NCI-H2029 (cell line): ENCODE measurements at places on chromosomes 12 and 14.

DNA sequence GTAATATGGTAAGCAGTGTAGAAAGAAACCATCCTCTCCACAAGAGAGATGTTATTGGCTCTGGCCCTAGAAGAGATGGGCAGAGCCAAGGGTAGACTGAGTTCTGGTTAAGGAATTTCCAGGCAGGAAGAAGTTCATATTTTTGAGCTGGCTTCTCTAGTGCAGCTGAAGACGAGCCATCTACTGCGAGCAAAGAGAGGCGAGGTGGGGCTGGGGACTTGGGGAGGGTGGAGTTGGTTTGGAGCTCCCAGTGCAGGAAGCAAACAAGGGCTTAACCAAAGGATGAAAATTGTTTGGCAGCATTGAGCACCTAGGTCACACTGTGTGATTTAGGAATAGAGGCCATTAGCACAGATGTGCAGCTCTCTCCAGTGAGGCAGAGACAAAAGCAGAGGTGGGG is 239.6 kb downstream of the ZFP36L1 start:
- no peak for DNase-seq

DNA sequence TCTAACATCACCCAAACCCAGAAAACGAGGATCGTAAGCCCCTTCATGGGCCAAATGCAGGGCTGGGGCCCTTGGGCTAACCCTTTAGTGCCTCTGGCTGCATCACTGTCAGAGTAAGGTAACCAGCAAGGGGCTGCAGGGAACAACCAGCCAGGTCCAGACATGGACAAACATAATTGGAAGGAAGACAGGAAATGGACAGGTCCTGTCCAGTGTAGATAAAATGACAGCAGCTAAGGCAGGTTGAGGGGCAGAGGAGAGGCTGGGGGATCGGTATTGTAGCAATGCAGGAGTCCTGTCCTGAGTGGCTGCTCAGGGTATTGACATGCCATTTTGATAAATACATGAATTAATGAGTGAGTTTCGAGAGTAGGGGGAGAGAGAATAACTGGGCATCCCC is 29.8 kb downstream of the BICD1 start:
- DNase-seq = no peak

DNA sequence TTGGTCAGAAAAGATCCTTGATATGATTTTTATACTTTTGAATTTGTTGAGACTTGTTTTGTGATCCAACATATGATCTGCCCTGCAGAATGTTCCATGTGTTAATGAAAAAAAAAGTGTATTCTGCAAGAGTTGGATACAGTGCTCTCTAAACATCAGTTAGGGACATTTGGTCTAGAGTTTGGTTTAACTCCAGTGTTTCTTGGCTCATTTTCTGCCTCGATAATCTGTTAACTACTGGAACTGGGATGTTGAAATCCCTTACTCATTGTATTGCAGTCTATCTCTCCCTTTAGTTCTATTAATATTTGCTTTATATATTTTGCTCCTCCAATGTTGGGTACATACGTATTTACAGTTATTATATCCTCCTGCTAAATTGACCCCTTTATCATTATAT is 18.3 kb upstream of the TXNRD1 start:
- DNase-seq = no peak

- DNase-seq = no peak
These were observed 1003.6 kb downstream of the FSCB start for GRCh38 chr14:43503508-43503907.

- DNase-seq = peak; percentile 54
These were observed 111.9 kb downstream of the LRFN5 start for GRCh38 chr14:41718477-41719166.

DNA sequence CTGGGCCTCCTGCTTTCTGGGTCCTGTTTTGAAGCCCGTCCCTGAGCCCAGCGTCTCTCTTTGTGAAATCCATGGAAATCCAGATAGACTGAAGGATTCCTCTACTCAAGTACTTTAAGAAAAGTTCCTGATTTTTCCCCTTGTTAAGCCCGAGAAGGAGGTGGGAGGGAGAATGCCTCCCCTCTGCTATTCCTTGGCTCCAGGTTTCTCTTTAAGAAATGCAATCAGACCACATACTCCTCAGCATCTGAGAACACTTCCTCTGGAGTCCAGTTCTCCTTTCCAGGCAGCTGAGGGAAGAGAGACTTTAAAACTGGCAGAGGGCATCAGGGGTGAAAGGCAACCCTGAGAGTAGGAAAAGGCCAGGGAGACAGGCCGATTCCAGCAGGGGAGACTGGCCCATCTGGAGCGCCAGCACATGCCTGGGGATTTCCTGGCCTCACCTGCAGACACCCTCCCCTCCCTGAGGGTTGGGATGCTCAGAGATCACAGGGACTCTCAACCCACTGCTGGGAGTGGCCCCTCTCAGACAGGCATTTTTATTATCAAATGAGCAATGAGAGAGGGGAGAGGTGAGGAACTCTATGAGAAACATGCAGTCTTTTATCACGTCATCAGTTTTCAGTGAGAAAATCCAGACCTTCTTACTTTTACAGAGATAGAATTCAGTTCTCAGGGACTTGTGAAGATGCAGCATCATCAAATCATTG is 2.0 kb upstream of the EMP1 start:
- no peak for DNase-seq

DNA sequence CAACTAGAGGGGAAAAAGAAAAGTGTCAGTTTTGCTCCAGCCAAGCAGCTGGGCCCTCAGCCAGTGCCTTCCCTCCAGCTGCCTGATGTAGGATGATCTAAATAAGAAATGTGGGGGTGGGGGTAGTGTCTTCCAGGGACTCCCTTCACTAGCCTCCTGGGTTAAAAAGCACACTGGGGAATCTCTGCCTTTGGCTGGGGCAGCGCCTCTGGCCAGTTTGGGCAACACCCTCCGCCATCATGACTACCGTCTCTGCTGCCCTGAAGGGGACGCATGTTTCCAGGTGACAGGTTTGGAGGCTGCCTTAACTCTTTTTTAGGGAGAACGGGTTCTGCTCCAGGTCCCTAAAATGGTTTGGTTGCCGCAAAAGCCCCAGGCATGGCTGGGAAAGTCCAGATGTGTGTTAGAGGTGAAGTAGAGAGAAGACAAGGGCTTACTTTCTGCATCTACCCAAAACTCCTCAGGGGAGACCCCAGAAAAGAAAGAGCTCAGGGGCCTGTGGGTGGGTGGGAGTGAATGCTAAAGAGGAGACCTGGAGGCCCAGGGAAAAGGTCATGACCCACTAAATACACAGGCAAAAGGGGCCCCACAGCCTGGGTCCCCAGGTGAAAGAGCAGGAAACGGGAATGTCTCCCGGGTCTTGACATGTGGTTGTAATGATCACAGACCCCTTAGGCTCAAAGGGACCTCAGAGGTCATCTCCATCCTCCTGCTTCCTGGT is 132.8 kb upstream of the CCND2 start:
- no peak for DNase-seq

DNA sequence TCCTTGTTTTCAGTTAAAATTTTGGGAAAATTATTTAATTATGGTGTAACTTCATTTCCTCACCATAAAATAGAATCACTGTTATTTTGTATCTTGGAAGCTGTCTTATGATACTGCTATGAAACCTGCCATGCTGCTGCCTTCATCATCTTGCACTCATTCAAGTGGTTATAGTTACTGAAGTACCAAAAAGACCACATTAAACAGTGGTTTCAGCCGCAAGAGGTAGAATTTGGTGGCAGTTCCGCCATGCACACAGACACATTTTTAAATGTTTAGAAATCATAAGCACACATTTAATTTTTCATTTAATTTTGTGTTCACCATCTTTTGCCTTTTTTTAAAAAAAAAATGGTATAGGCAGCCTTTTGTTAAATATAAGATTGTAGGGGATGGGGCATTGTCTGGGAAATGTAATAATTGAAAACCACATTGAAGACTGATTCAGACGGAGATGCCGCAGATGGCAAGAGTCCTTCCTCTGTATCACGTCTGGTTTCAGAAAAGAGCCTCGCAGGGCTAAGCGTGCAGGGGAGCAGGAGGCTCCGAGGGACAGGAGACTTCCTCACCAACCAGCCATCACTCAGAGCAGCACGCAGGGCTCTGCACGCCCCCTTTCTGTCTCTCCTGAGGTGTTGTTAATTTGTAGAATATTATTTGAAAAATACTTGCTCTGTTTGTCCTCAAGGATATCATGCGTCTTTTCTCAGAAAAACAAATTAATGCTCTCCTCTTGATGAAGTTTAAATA is 115.2 kb upstream of the PELI2 start:
- no peak for DNase-seq

DNA sequence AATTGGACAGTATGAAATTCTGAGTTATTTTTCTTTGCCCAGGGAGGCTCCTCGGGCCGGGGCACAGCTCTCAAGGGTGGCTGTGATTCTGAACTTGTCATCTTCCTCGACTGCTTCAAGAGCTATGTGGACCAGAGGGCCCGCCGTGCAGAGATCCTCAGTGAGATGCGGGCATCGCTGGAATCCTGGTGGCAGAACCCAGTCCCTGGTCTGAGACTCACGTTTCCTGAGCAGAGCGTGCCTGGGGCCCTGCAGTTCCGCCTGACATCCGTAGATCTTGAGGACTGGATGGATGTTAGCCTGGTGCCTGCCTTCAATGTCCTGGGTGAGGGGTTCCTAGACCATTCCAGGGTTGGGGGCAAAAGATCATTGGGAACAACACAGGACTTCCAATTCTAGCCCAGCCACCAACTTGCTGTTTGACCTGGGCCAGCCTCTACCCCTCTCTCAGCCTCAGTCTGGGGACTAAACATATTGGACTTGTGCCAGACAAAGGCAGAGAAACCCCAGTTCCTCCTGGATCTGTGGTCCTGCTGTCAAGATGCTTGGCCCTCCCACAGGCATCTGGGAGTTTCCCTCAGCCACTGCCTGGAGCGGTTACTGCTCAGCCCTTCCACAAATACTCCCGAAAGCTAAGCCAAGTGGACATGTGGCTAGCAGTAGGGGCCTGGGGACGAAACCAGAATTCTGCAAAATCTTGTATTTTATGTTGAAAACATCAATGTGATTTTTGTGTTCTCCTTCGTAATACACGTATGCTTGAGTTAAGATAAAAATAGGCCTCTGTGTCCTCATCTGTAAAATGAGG is 3.5 kb downstream of the OAS3 start:
- no peak for DNase-seq

GRCh38 chr14:46384611-46385010 is 267.0 kb downstream of the RPL10L start:
- DNase-seq = no peak

- peak; percentile 7 for DNase-seq
These were observed 120.9 kb downstream of the TMEM132C start for GRCh38 chr12:128387811-128388422.

DNA sequence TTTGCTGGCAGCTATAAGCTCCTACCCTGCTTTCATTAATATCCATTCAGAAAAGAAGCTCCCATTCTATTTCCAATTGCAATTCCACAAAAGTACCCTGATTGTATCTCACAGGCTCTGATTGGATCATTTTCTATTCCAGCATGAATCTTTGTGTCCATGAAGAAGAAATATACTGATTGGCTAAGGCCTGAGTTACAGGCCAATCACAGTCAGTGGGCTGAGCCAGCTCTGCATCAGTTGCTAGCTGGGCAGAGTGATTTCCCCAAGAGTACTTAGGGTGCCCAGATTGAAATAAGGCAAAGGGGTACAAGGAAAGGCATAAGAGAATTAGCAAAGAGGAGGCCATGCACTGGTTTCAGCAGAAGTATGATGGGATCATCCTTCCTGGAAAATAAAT is 14.4 kb downstream of the ART4 start:
- DNase-seq = no peak

DNA sequence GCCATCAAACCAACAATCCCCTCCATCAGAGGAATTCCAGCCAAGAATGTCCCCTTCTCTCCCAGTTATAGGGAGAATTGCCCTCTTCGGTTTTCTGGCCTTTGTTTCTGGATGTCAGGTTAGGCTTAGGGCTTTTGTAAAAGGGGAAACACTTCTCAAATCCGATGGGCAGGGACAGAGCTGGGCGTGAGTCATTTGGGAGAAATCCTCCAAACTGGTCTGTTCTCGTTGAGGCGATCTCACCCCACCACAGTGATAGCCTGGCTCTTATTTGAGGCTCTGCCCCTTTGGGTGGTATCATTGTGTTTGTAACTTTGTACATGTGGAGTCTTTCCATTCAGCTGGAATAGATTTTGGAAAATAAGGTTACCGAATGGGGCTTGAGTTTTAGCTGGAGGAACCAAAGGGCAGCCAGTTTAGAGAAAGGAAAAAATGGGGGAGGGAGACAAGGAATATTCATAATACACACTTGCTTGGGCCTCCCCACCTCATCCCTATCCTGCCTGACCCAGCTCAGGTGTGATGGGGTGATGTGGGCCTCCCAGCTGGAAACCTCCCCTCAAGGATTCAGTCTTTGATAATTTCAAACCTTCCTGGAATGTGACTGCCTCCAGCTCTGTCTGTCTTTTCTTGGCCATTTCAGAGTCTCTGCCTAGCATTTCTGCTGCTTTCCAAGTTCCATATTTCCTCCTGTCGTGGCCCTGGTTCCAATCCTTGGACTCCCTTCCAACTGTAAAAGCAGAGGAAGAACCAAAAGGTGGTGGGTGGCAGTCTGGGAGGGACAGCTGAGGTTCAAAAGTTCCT is 7.5 kb downstream of the HOXC4 start:
- DNase-seq = no peak

DNA sequence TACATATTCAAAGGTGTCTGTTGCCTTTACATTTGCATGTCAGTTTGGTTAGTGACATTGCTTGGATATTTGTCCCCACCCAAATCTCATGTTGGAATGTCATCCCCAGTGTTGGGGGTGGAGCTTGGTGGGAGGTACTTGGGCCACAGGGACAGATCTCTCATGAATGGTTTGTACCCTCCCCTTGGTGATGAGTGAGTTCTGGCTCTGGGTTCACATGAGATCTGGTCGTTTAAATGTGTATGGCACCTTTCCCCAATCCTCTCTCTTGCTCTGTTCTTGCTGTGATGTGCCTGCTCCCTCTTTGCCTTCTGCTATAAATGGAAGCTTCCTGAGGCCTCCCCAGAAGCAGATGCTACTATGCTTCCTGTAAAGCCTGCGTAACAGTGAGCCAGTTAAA is 207.9 kb upstream of the DIO3 start:
- no peak for DNase-seq

GRCh38 chr12:6135071-6135470 is 10.6 kb upstream of the VWF start:
- DNase-seq = no peak

GRCh38 chr12:111699-112493 is 45.3 kb downstream of the IQSEC3 start:
- DNase-seq = no peak

DNA sequence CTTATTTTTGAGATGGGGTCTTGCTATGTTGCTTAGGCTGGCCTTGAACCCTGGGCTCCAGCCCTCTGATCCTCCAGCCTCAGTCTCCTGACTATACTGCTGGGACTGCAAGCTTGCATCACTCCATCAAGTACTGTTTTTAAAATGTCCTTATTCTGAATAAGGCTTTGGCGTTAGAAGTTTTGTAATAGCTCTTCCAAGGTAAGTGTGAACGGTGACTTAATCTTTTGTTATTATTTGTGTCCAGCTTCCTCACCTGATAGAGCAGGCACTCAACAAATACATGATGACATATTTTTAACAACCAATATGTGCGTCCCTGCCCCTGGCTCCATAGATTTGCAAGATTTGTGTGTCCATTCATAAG is 1.4 kb downstream of the C1RL start:
- DNase-seq = no peak

- no peak for DNase-seq
These were observed 93.3 kb downstream of the RFLNA start for GRCh38 chr12:124388038-124388671.
